Stimulated activated CD8-positive, alpha-beta memory T cell treated with anti-CD3 and anti-CD28 coated beads, Interleukin-7, amount 100 ng/mL, for 1 hour (primary cell): ENCODE measurements at places on chromosomes 7 and 10.

- no peak for DNase-seq
These were observed 1.8 kb downstream of the SNCG start for GRCh38 chr10:86960003-86960862.

DNA sequence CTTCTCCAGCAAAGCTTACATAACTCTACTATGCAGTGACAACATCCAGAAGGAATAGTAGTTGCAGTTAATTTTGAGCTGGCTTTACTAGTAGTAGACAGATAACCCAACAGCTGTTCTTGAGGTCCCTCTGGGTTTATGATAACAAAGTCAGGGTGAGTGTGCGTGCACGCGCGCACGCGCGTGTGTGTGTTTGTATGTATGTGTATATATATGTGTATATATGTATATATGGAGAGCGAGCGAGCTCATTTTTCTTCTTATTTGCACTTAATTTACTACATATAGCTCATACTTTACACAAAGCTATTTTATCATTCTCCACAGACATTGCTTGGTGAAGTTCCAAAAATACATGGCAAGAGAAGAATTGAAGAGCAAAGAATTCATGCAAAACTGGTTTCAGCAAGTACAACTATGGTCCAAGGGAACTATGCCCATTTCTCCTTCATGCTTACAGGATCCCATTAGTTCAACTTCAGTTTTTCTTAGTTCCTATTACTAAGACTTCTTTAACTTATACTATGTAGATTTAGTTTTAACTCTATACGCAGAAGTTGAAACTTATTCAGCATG is 105.9 kb upstream of the TMEM168 start:
- DNase-seq = no peak

- no peak for DNase-seq
These were observed 155.2 kb downstream of the SEMA3A start for GRCh38 chr7:84039432-84039831.

- no peak for DNase-seq
These were observed 23.6 kb downstream of the ST8SIA6 start for GRCh38 chr10:17430647-17431355.

GRCh38 chr10:101299211-101299610 is 54.8 kb upstream of the BTRC start:
- no peak for DNase-seq
